ENCODE measurements at places on chromosomes 16 and 17.

DNA sequence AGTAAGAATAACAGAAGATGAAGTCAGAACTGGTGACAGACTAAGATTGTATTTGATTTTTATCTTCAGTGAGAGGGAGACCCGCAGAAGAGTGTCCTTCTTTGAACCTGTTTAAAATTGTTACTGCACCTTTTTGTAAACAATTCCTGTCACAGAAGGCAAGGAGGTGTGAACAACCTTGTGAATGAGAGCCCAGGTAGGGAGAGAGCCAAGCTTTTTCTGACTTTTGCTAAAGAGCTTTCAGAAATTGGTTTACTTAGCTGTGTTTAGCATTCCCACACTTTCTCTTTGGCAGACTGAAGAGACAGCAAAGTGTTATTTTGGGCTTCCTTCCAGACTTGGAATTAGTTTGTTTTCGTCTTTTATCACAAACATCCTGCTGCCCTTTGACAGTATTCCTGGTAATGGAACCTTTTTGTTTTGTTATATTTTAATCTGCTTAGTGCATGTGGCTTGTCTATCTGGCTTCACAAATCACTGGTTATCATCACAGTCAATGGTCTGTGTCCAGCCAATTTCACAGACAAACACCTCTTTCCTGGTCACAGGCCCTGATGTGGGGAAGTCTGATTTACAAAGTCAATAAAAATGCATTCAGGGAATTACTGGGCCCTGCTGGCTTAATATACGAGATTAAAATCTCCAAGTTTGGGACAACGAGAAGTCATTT, 85.7 kb upstream of the HS3ST2 start:
- no peak for DNase-seq

- no peak for DNase-seq
Observed at GRCh38 chr16:63426275-63426870, 1390.1 kb upstream of the CDH8 start.

GRCh38 chr16:4538350-4539235, at the start of gene CDIP1:
TSS of gene CDIP1 (minus strand) at chr16:4538773. CDS start at chr16:4514130, 24,643 bp downstream.
- DNase-seq = peak; percentile 88

DNA sequence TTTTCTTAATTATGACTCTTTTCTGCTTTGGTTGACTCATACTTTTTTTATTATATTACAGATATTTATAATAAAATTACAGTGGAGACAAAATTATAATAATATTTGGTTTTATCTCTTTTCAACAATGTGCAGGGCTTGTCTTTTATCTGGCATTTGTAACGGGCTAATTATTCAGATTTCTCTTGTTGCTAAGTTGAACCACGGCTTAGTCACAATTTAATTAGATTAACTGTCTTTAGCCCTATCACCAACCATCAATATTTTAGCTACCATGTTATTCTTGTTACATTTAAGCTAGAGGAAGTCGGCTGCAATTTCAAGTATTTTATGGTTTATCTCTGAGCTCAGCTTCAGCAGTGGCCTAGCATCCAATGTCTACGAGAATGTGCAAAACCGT, 798.9 kb upstream of the CA10 start:
- no peak for DNase-seq

DNA sequence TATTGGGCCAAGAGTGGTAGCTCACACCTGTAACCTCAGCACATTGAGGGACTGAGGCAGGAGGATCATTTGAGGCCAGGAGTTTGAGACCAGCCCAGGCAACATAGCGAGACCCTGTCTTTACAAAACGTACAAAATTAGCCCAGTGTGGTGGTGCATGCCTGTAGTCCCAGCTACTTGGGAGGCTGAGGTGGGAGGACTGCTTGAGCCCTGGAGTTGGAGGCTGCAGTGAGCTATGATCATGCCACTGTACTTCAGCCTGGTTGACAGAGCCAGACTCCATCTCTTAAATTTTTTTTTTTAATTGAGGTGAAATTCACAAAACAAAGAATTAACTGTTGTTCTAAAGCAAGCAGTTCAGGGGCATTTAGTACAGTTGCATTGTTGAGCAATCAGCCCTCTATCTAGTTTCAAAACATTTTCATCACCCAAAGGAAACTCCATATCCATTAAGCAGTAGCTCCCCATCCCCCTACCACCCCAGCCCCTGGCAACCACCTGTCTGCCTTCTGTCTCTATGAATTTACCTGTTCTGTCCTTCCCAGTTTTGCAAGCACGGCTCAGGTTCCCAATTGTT, 15.6 kb downstream of the SNX29 start:
- DNase-seq = no peak

DNA sequence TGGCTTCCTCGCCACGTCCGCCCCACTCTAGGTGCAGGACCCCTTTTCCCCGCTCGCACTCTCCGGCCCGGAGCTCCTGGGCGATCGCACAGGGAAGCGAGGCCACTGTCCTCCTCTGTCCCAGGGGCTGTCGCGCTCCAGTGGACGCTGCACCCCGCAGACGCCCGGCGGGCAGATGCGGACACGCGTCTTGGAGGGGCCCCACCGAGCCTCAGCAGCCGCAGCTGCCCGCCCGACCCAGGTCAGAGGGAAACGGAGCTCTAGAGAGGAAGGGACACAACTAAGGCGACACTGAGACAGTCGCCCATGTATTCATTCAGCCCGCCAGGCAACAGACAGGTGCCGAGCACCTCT, 726 bp upstream of the SLC13A5 start:
- DNase-seq = no peak

- no peak for DNase-seq
Observed at GRCh38 chr17:64358261-64358788, 32.3 kb downstream of the PECAM1 start.

GRCh38 chr17:4672055-4672630, 30.7 kb upstream of the ALOX15 start:
- no peak for DNase-seq
